ENCODE measurements at places on chromosomes 2 and 18.
A peak's percentile ranks its signal among the peaks of the same experiment; 100 is the strongest.

DNA sequence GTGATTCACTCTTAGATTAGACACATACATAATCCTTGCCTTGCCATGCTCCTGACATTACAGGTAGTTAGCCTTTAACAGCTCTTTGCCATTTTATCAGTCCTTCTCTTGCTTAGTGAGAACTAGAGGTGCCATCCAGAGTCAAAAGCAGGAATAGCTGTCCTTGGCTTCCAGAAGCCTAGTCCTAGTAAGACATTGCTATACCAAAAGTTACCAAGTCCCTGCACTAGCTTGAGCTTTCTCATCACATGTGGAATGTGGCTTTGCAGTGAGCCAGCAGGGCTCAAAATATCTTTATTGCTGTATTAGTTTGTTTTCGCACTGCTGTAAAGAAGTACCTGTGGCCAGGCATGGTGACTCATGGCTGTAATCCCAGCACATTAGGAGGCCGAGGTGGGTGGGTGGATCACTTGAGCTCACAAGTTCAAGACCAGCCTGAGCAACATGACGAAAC is 104.7 kb upstream of the NOSTRIN start:
- peak; percentile 3 for DNase-seq

DNA sequence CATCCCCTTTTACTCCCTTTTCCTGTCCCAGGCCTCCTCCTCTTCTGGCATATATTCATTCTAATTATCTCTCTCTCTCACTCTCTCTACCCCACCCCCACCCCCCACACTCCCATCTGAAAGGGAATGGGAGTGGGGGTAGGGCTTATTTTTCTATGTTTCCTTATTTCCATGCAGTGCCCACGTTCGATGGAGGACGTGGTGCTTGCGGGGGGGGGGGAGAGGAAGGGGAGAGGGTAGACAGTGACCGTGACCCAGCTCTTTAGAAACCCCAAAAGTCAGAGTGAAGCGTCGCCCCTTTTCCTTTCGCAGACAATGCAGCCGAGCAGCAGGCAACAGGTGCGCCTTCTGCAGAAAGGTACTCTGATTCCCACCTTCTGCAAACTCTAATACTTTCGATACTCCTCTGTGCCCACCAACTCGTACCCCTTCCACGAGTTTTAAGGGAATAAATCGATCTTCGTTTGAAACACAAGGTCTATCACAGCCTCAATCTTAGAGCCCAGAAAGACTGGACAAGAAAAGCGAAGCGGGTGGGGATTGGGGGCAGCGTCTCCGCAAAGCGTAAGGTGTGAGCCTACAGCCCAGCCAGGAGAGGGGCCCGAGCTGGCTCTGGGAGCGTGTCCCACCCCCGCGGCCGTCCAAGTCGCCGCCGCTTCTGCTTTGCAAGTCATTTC is 891 bp upstream of the NR4A2 start:
- peak; percentile 86 for DNase-seq

GRCh38 chr2:64203858-64204632 is 59.8 kb upstream of the PELI1 start:
- DNase-seq: peak; percentile 63

GRCh38 chr18:58609536-58609993 is 19.3 kb downstream of the ALPK2 start:
- peak; percentile 25 for DNase-seq

DNA sequence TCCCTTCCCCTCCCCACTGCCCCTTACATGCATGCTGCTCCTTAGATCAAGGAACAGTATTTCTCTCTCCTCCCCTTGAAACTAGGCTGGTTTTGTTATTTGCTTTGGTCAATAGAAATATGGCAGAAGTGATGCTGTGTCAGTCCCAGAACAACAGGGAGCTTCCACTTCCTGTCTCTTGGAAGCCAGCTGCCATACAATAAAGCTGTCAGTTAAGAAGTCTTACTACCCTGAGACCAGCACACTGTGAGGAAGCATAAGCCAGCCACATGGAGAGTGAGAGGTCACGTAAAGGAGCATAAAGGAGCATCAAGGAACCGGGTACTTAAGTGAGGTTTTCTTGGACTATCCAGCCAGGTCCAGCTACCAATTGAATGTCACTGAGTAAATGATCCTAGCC is 126.6 kb downstream of the NOL4 start:
- no peak for DNase-seq

- DNase-seq: no peak
Observed at GRCh38 chr2:56449449-56449860, 265.7 kb downstream of the CCDC85A start.

DNA sequence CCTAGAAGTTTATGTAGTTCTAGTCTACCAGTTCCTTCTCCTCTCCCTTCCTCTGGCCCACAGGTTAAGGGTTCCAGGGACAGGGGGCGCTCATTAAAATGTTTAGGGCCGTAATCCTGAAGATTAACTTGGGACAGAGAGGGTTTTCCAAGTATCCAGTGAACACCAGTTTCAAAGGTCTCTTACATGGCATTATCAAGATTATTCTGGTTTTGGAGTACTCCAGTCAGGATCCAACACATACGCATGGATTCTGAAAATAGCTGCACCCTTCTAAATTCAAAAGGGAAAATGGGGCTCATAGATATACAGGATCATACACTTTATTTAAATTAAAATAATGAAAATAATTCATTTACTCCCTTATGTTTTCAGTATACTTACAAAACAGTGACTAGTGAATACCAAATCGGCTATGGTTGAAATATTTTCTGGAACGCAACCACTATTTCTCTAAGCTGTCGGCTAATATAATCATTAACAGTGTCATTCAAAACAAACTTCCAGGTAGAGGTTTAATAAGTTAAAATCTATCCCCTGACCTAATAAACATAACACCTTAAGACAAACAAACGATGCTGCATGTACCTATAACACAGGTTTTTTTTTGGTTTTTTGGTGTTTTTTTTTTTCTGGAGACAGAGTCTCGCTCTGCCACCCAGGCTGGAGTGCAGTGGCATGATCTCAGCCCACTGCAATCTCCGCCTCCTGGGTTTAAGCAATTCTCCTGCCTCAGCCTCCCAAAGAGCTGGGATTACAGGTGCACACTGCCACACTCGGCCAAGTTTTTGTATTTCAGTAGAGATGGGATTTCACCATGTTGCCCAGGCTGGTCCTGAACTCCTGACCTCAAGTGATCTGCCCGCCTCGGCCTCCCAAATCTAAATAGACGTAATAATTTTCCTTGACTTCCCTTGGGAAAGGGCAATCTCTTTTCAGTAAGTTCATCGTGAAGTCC is 44.7 kb downstream of the MGAT4A start:
- DNase-seq: no peak

DNA sequence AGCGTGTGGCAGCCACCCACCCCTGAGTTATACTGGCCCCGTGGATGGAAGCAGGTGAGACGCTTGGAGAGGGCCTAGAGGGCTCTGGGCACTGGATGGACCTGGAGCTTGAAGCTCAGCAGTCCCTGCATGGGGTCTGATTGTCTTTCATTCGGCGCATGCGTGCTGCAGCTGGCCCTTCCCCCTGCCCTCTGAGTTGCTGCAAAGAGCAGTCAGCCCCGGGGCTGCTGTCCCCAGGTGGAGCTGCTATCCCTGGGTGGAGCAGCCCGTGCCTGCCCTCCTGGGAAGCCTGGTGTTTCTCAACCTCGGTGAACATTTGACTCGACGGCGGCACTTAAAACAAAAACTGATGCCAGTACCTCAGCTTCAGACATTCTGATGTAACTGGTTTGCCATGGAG is 29.6 kb downstream of the IGFBP5 start:
- no peak for DNase-seq

DNA sequence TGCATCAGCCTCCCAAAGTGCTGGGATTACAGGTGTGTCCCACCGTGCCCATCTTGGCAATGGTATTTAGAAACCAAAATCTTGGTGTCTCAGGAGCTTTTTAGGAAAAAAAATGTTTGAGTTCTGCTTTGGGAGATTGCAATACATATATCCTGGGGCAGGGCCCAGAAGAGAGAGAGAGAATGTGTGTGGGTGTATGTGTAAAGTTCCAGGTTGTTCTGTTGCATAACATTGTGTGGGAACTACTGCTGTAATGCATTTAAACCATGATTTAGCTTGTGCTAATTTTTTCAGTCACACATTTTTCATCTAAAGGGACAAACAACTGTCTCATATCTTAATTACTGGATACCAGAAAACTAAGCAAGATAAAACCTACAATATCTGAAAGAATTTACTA is 70.8 kb upstream of the NABP1 start:
- DNase-seq: no peak

DNA sequence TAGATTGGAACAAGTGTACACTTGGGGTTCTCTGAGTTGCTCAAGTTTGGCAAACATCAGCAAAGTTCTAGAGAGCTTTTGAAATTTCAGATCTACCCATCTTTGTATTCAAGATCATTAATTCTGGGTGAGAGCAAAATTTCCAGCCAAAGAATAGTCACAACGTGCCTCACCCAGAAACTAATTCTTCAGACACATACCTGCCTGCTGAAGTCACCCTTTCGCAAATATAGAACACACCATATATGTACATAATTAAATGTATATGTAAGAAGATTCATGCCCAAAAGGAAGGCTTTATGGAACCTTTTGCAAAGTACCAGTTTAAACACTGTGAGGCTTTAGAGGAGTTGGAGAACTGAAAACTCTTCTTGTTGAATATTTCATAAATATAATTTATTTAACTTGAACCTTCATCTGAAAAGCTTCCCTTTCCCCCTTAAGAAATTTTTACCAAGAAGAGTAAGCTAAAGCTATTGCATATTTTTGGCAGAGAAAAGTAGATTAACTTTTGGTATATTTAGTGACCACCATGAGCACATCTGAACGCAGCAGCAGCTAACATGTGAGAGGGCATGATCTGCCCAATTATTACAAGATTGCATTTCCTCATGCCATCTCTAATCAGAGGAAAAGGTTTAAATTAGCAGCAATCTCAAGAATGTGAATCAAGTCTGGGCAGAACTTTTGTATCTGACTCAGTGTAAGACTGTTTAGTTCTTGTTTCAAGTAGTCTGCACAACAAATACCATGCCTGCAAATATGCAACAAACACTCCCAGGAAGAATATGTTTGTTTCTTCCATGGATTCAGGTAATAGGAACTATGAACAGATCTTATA is 8.2 kb downstream of the RND3 start:
- DNase-seq: no peak

DNA sequence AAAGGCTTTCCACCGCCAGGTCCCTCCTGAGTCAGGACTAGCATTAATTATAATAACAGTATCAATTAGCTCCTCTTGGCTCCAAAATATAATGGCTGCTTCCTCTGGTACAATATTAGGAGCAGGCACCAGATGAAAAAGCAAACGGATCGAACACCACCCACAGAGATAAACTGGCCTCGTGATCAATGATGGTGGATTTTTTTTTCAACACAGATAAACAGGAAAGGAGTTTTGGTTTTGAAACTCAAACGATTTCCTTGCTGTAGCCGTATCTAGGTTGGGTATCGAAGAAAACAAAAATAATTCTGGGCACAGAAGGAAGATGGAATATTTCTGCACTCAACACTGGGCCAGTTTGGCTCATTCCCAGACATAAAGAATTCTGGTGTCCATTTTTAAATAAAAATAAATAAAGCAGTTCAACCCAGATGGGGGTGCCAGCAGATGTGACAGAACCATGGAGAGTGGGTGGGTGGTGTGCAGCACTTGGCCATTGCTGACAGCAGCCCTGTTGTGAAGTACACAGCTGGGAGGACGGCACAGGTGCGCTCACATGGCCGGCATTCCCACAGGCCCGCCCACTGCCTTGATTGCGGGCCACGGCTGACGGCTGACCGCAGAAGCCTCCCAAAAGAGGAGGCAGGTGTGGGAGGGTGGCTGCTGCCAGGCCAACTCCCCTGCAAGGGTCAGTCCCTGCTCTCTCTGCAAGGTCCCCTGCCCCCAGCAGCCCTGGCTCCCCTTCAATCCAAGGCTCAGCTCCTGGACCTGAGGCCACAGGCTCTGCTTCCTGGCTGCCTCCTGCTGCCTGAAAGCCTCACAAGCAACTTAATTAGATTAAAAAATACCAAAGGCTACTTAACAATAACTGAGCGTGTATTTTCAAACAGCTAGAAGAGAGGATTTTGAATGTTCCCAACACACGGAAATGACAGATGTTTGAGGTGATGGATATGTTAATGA is 351.9 kb upstream of the ID2 start:
- DNase-seq: no peak

DNA sequence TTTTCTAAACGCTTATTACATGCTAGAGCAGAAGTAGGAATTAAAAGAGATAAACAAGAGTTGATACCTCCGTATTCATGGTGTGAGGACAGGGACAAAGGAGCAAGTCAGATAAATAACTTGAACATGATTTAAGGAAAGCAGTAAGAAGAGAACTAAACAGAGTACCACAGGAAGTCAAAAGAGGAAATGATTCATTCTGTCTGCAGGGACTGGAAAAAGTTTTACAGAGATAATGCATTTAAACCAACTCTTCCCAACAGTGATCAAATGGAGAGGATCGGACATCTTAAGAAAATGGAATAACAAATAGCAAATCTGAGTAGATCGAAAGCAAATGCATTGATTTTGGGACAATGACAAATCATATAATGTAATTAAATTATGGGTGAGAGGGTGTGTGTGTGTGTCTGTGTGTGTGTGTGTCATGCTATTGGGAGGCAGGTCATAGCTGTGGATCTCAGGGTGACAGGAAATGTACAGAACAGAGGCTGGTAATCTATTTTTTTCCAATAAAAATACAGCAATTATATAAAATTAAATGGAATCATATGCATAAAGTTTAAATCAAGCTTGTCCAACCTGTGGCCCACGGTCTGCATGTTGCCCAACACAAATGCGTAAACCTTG is 113.4 kb downstream of the MC4R start:
- no peak for DNase-seq

- no peak for DNase-seq
Observed at GRCh38 chr2:65716698-65717097, 284.3 kb upstream of the SPRED2 start.

DNA sequence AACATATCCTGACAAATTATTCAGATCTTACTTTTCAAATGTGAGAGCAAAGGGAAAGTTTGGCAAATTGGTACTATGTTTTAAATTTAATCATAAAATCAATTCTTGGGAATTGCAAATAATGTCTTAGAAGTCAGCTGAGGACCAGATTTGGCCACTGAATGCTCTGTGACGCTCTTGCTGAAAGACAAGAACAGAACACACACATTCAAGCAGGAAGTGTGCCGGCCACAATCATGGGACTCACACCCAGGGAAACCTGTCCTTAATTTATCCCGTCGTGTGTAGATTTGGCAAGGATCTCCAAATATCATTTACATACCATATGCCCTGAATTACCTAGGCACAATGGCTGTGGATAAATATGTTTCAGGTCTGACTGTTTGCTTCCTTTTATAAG is 253.1 kb downstream of the TCF4 start:
- no peak for DNase-seq

GRCh38 chr18:52766002-52766545 is 426.1 kb downstream of the DCC start:
- DNase-seq: no peak

DNA sequence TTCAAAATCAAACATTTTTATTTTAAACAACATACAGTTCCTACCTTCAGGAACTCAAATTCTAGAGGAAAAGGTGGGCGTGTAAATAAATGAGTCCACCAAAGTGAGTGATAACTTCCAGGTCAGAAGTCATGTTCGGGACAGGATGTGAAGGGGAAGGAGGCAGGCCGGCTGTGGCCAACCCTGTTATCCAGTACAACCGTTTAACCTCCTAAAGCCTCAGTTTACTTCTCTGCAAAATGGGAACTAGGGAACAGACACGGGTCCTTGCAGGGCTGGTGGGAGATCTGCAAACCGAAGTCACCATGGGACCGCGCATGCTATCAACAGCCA is 373 bp downstream of the EIPR1 start:
- DNase-seq: peak; percentile 66

GRCh38 chr18:44823782-44824181 is 143.1 kb downstream of the SETBP1 start:
- peak; percentile 23 for DNase-seq

GRCh38 chr2:164737612-164738081 is 104.0 kb downstream of the COBLL1 start:
- DNase-seq: peak; percentile 20

Data from activated CD8-positive, alpha-beta T cell treated with anti-CD3 and anti-CD28 coated beads for 36 hours (primary cell).